ENCODE measurements at places on chromosomes 6 and 20. TPM values are rescaled to one million over a fixed set of nuclear protein-coding genes. Genes with fewer than 3 reads are reported as not detected.

DNA sequence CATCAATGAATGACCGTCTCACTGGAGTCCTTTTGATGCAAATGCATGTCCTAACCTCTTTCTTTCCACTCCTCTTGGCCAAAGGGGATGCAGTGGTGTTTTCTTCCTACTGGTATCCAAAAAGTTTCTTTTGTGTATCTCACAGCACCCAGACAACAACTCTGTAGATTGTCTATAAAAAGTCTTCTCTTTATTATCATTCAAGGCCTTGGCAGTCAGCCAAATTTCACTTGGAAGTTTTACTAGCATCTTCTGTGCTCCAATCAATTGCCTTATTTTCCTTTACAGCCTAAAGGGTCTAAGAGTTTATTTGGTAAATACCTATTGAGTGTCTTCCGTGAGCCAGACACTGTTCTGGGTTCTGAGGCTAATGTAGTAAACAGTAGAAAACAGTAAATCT is 150.2 kb upstream of the RNF217 start:
- no peaks in the 10 kb centered on the region for H3K27me3 ChIP-seq
- no peak overlapping the region for H3K27ac ChIP-seq
- H3K4me3 ChIP-seq: no peak overlapping the region
- H3K4me1 ChIP-seq: no peaks in the 10 kb centered on the region
- no peaks in the 10 kb centered on the region for H3K36me3 ChIP-seq
- DNase-seq: no peak

DNA sequence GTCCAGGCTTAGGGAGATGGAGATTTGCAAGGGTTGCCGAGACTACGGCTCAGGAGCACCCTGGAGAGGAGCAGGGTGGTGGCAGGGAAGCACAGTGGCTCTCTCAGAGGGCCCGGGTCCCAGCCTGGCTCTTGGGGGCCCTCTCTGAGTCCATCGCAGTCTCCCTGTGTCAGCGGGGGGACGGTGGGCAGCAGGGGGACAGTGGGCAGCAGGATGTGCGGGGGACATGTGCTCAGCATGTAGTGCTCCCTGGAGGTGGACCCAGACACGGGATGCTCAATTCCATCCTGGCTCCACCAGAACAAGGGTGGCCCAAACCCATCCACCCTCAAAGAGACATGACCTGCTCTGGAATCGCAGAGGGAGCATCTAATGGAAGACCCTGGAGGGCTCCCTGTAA is 43.0 kb upstream of the ZBP1 start:
- H3K27me3 ChIP-seq: no peaks in the 10 kb centered on the region
- H3K36me3 ChIP-seq: no peaks in the 10 kb centered on the region
- H3K4me3 ChIP-seq: no peak overlapping the region

DNA sequence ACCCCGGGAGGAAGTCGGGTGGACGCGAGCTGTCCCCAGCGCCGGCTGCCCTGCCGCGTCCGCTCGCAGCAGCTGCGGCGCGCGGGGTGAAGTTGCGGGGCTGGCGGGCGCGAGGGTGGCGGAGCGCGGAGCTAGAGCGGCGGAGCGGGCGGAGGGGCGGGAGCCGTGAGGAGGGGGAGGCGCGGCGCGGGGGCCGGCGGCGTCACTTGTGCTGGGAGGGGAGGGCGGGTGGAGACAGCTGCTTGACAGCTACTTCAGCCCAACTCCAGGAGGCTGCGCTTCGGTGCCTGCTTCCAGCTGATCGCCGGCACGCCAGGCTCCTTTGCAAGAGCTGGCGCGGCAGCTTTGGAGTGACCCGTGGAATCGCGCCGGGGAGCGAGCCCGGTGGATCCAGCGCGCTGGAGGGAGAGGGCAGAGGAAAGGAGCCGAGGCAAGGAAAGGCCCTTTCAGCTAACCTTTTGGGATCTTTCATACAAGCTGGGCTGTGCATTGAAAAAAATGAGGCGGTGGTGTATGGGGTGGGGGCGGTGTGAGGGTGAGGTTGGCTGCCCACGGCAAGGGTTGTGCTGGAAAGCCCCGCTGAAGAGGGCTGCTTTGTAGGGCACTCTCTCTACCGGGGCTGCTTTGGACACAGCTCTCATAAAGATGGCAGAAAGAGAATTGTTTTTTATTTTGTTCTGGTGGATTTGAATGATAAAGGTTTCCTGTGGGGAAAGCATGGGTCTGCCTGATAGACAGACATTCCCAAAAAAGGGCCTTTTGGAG is 24.6 kb downstream of the RIPOR2 start:
- peaks cover 16% of the 10 kb centered on the region for H3K27me3 ChIP-seq
- no peaks in the 10 kb centered on the region for H3K36me3 ChIP-seq
- DNase-seq: peak; percentile 77

GRCh38 chr20:36126836-36127527 is 27.6 kb upstream of the EPB41L1 start:
- no peaks in the 10 kb centered on the region for H3K27me3 ChIP-seq
- H3K36me3 ChIP-seq: no peaks in the 10 kb centered on the region
- DNase-seq: no peak
- H3K4me1 ChIP-seq: peaks cover 14% of the 10 kb centered on the region

GRCh38 chr6:7111095-7111690 is 3.4 kb downstream of the RREB1 start:
- no peak overlapping the region for H3K27ac ChIP-seq
- no peaks in the 10 kb centered on the region for H3K27me3 ChIP-seq
- H3K4me1 ChIP-seq: peaks cover 45% of the 10 kb centered on the region
- DNase-seq: no peak

- H3K36me3 ChIP-seq: peaks cover 38% of the 10 kb centered on the region
- DNase-seq: peak; percentile 5
- H3K4me1 ChIP-seq: peaks cover 9% of the 10 kb centered on the region
- no peak overlapping the region for H3K27ac ChIP-seq
- H3K4me3 ChIP-seq: no peak overlapping the region
These were observed 30.4 kb downstream of the SENP6 start for GRCh38 chr6:75631859-75632635.

- peaks cover 12% of the 10 kb centered on the region for H3K4me1 ChIP-seq
- H3K27ac ChIP-seq: no peak overlapping the region
These were observed 220.1 kb upstream of the DTNBP1 start for GRCh38 chr6:15882915-15883314.

DNA sequence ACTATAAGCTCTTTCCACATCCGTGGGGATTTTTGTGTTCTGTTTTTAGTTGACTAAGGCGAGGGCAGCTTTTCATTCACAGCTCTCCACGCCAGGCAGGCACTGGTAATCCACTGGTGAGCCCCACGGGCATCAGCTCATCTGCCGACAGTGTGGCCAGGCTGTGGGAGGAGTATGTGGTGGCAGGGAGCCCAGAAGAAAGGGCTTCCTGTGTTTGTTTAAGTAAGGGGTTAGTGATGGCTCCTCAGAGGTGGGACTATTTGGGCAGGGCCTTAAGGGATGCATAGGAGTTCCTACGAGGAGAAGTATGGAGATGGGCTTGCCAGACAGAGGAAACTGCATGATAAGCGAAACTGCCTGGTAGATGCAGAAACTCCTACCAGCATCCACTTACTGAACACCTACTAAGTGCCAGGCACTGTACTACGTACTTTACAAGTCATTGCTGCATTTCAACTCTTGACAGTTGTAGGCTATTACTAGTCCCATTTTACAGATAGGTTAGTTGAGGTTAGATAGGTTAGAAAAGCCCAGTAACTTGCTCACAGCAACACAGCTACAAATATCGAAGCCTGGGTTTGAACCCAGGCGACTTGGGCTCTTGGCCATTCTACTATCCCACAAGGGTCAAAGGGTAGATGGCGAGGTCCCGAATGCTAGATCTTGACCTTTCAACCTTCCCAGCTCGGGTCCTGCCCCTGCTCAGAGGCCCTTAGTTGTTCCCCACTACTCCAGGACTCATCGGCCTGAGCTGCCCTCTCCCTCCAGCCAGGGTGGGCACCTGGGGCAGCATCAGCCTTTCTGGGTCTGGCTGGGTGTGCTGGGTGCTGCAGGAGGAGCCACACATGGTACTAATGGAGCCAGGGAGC is 55.1 kb downstream of the CEBPB start:
- H3K27ac ChIP-seq: 0 out of 2 replicates have a peak overlapping the region, but pooled peaks have one; percentile 13
- H3K27me3 ChIP-seq: no peaks in the 10 kb centered on the region
- no peaks in the 10 kb centered on the region for H3K36me3 ChIP-seq
- DNase-seq: peak; percentile 68

DNA sequence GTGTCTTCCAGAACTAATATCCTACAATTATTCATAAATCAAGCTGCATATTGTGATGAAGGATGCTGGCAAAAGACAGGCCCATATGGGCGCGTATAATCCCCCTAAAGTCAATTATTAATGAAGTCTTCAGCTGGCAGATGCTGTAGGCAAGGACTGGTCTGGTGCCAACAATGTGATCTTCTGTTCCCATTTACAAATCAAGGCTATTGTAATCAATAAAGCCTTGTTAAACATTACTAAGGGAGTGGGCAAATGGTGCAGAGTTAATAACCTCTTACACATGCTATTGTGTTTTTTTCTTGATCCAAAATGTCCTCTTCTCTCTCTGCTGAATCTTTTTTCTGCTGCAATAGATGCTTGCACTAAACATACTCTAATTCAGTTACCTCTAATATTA is 119.0 kb downstream of the ALDH8A1 start:
- H3K27me3 ChIP-seq: no peaks in the 10 kb centered on the region
- DNase-seq: no peak
- no peaks in the 10 kb centered on the region for H3K36me3 ChIP-seq
- H3K4me3 ChIP-seq: no peak overlapping the region

GRCh38 chr20:18258126-18258860 is 30.0 kb upstream of the ZNF133 start:
- no peaks in the 10 kb centered on the region for H3K36me3 ChIP-seq
- peak; percentile 13 for DNase-seq
- H3K4me1 ChIP-seq: no peaks in the 10 kb centered on the region
- no peaks in the 10 kb centered on the region for H3K27me3 ChIP-seq

DNA sequence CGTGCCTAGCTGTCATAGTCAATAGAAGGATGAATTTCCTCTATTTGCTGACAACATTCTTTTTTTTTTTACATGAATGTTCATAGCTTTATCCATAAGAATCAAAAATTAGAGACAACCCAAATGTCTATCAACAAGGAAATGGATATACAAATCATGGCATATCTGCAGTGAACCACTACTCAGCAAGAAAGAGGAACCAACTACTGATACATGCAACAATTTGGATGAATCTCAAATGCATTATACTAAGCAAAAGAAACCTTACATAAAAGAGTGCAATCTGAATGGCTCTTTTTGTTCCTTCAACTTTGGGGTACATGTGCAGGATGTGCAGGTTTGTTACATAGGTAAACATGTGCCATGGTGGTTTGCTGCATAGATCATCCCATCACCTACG is 17.7 kb upstream of the MCM9 start:
- H3K27ac ChIP-seq: no peak overlapping the region
- no peak overlapping the region for H3K4me3 ChIP-seq
- no peaks in the 10 kb centered on the region for H3K4me1 ChIP-seq
- H3K27me3 ChIP-seq: no peaks in the 10 kb centered on the region

DNA sequence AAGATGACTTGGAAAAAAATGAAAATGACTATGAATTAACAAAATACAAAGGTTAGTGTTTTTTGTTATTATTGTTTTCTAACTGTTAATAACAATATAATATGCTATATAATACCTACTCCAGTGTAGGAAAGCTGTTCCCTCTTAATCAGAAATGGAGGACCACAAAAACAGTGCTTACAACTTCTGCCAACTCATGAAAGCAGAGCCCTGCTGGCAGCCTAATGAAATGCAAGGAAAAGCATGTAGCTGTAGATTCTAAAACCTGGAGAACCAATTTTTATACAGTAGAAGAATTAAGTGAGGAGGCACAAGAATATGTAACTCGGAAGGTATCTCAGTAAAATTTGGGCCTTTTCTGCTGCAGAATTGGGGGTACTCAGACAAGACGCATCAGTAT is 29.4 kb downstream of the PHIP start:
- H3K4me3 ChIP-seq: no peak overlapping the region
- H3K36me3 ChIP-seq: peaks cover 26% of the 10 kb centered on the region
- no peaks in the 10 kb centered on the region for H3K27me3 ChIP-seq
- H3K4me1 ChIP-seq: no peaks in the 10 kb centered on the region
- H3K27ac ChIP-seq: no peak overlapping the region

DNA sequence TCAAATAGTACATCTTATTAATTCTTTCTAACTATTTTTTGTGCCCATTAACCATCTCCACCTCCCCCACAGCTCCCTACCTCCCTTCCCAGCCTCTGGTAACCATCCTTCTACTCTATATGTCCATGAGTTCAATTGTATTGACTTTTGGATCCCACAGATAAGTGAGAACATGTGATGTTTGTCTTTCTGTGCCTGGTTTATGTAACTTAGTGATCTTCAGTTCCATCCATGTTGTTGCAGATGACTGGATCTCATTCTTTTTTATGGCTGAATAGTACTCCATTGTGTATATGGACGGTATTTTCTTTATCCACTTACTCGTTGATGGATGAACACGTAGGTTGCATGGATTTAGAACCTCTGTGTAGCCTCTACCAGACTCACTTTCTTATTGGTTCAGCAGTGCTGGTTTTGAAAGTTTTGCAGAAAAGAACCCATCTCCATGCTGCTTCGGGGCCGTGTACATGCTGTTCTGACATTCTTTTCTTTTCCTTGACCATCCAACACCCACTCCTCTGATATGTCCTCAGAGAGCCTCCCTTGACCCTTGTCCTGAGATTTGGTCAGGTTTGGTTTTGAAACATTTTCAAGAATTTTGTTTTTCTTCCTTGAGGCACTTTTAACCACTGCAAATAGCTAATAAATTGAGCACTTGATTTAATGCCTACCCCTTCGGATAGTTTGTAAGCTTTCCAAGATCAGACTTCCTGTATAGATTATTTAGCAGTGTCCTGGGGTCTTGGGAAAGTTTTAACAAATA is 231.2 kb upstream of the ZFP64 start:
- H3K4me1 ChIP-seq: peaks cover 19% of the 10 kb centered on the region
- no peaks in the 10 kb centered on the region for H3K36me3 ChIP-seq
- H3K27me3 ChIP-seq: no peaks in the 10 kb centered on the region
- H3K27ac ChIP-seq: no peak overlapping the region
- H3K4me3 ChIP-seq: no peak overlapping the region
- DNase-seq: peak; percentile 46

DNA sequence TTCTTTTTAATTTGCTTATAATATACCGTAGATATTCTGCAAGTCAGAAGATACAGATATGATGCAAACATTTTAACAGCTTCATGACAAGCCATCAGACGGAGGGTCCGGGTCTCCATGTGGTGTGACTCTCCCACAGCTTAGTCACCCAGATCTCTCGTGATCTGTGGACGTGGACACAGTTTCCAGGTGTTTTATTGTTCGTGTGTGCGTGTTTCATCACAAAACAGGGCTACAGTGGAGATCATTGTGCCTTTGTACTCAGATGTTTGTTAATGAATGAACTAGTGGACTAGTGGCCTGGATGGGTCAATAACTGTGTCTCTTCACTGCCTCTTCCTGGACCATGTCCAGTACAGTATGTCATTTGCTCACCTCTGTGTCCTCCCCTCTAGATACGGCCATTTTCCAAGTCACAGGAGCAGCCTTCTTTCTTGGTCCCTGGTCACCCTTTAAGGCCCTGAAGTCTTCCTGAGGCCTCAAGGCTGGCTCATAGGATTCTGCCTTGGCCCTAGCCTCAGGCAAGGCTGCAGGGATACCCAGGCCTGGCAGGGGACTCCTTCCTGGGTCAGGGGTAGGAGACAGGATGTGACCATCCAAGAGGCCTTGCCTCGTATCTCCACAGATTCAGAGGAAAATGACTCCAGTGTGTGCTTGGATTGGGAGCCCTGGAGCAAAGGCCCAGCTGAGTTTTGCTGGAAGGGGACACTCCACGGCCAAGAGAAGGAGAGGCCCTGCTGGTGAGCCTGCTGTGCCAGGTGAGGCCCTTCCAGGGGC is 4.6 kb downstream of the ADIG start:
- no peaks in the 10 kb centered on the region for H3K36me3 ChIP-seq
- H3K27ac ChIP-seq: no peak overlapping the region
- no peaks in the 10 kb centered on the region for H3K27me3 ChIP-seq

The ARMH2 gene
- not detected for total RNA-seq

The CALHM6 gene
- not detected for total RNA-seq

The CLDN20 gene
- not detected for total RNA-seq

The MOCS1 gene
- total RNA-seq: 10.2 TPM

All from GM23248 (cell line).